Upper lobe of right lung (tissue), 1 donor: ENCODE measurements at places on chromosomes 1 and 21.

DNA sequence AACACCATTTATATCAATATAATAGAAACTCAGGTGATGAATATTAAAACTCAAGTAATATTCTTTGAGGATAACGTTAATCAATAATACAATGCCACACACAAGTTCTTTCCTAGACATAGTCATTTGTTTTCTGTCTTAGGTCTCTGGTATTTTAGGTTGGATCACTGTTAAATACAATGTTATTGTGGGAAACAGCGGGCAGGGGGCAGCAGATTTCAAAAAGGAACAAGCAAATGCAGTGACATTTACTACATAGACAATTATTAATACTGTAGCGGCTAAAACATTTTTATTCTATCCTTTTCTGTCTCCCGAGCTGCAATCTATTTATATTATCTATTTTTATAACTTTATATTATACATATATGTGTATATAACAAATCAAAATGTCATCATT, 186.4 kb upstream of the ZNHIT6 start:
- H3K4me1 ChIP-seq, result no peaks in the 10 kb centered on the region
- no peak overlapping the region for H3K4me3 ChIP-seq
- no peaks in the 10 kb centered on the region for H3K36me3 ChIP-seq
- no peak for DNase-seq

- peak overlapping the region; percentile 85 for H3K4me3 ChIP-seq
- DNase-seq, result no peak
- peak overlapping the region; percentile 85 for H3K27ac ChIP-seq
- H3K27me3 ChIP-seq, result no peaks in the 10 kb centered on the region
Measured at GRCh38 chr1:62687421-62687902, 724 bp downstream of the DOCK7 start.

GRCh38 chr21:45330075-45330781, 42.5 kb upstream of the POFUT2 start:
- H3K4me1 ChIP-seq, result peaks cover 8% of the 10 kb centered on the region
- no peaks in the 10 kb centered on the region for H3K36me3 ChIP-seq
- H3K27ac ChIP-seq, result peak overlapping the region; percentile 75
- peak overlapping the region; percentile 23 for H3K4me3 ChIP-seq
- H3K27me3 ChIP-seq, result no peaks in the 10 kb centered on the region

DNA sequence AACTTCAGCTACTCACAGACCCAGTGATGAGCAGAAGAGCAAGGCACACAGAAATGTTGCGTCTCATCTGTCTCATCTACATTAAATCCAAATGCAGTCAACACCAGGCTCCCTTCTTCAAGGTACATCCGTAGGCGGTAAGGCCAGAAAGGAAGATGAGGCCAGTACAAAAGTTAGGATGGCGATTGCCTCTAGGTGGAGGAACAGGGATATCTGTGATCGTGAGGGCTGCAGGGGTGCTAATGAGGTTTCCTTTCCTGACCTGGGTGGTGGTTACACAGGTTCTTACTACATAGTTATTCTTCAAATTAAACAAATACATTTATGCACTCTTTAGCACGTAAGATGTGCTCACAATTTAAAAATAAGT, 1.4 kb upstream of the MYBPH start:
- no peak overlapping the region for H3K27ac ChIP-seq
- DNase-seq, result no peak
- no peaks in the 10 kb centered on the region for H3K36me3 ChIP-seq
- H3K4me1 ChIP-seq, result peaks cover 12% of the 10 kb centered on the region
- no peaks in the 10 kb centered on the region for H3K27me3 ChIP-seq

DNA sequence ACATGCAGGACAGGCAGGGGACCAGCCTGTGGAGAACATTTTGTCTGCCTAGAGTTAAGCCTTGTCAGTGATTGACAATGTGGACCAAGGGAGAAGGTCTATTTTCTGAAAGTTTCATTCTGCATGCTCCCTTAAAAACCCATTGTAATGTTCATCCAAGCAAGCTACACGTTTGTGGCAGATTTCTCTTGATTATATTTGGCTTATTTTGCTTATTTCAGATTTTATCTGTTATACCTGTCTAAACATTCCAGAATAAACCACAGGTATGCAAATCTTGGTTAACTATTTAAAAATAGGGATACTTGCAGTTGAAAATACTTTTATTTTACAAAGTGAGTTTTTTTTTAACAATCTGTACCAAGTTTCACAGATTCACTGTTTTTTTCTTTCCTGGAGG, 78.2 kb upstream of the F3 start:
- H3K27me3 ChIP-seq, result no peaks in the 10 kb centered on the region
- no peak for DNase-seq
- H3K27ac ChIP-seq, result no peak overlapping the region
- H3K4me3 ChIP-seq, result no peak overlapping the region
- peaks cover 11% of the 10 kb centered on the region for H3K4me1 ChIP-seq

DNA sequence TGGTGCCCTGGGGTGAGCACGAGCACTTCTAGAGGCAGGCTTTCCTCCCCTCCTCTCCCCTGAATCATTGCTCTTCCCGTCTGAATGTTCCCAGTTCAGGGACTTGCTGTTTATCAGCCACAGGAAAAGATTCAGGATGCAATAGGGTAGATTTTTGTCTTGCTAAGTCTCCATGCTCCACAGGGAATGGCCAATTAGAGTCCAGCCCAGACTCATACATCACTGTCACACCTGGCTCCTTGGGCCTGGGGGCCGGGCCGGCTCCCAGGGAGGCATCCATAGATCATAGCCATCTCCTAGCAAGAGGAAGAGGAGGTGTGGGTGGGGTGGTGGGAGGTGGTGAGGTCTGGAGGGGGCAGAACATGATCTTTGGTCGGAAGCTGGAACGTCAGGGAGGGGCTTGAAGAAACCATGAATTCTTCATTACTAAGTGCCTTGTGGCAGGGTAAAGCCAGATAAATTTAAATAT, 83.4 kb downstream of the LRRN2 start:
- H3K27me3 ChIP-seq, result no peaks in the 10 kb centered on the region
- H3K4me1 ChIP-seq, result no peaks in the 10 kb centered on the region
- H3K27ac ChIP-seq, result no peak overlapping the region
- DNase-seq, result no peak
- no peaks in the 10 kb centered on the region for H3K36me3 ChIP-seq

GRCh38 chr1:198667186-198667585, 28.3 kb downstream of the PTPRC start:
- H3K4me1 ChIP-seq, result no peaks in the 10 kb centered on the region
- H3K27me3 ChIP-seq, result no peaks in the 10 kb centered on the region
- H3K4me3 ChIP-seq, result no peak overlapping the region
- no peaks in the 10 kb centered on the region for H3K36me3 ChIP-seq
